Stimulated activated CD8-positive, alpha-beta memory T cell treated with anti-CD3 and anti-CD28 coated beads, Interleukin-4, amount 100 ng/mL, for 4 hours (primary cell): ENCODE measurements at places on chromosomes 5 and 9.

- DNase-seq, result no peak
Observed at GRCh38 chr5:52801329-52801728, 13.6 kb downstream of the ITGA1 start.

DNA sequence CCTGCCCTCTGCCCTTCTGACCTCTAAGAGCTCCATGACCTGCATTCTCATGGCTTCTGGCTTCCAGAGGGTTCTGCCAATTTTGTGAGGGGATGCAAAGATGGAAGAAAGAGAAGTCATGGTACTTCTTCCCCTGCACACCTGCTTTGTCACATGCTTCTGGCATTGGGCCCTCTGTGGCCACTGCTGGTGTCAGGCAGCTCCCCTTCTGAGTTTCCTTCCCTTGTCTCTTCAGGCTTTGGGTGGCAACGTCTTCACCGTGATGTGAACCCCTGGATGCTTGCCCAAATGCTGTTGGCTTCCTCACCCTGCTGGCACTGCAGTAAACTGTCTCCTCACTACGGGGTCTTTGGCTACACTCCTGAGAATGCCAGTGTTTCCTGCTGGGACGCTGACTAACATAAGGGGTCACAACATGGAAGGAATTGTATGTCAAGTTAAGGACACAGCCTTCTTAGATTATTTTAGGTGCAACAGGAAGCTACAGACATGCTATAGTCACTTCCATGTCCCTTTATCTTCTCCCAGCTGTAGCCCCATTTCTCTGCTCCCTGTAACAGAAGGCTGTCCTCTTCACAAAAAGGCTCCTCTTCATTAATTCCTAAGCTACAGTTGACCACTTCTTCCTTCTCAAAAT is 8.9 kb upstream of the CLINT1 start:
- DNase-seq, result no peak

GRCh38 chr5:60649288-60649917 is 50.6 kb downstream of the DEPDC1B start:
- no peak for DNase-seq

DNA sequence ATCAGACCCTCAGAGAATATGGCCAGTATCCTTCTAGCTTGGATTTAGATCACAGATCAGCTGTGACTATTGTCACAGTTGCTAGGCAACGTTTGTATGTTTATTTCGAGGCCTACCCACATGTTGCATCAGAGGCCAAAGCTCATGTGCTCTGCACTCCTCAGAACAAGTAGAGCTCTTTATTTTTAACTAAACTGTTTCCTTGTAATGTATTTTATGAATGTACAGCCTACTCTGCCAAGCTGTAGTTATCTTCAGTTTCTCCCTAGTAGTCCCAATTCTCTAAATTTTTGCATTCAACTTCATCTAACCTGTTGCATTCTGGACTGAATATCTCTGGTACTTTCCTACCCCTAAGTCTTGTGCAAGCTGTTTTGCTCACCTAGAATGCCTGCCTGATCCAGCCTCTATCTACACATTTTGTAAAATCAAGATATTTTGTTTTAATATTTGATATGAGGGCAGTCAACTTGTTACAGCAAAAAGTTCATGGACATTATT is 52.8 kb downstream of the CAST start:
- DNase-seq, result no peak

GRCh38 chr5:69156456-69156855 is 10.5 kb upstream of the CCNB1 start:
- DNase-seq, result no peak

GRCh38 chr5:56358046-56358445 is 124.9 kb upstream of the ANKRD55 start:
- DNase-seq, result no peak

- no peak for DNase-seq
Observed at GRCh38 chr9:38671372-38671731, 48.6 kb downstream of the FAM240B start.

DNA sequence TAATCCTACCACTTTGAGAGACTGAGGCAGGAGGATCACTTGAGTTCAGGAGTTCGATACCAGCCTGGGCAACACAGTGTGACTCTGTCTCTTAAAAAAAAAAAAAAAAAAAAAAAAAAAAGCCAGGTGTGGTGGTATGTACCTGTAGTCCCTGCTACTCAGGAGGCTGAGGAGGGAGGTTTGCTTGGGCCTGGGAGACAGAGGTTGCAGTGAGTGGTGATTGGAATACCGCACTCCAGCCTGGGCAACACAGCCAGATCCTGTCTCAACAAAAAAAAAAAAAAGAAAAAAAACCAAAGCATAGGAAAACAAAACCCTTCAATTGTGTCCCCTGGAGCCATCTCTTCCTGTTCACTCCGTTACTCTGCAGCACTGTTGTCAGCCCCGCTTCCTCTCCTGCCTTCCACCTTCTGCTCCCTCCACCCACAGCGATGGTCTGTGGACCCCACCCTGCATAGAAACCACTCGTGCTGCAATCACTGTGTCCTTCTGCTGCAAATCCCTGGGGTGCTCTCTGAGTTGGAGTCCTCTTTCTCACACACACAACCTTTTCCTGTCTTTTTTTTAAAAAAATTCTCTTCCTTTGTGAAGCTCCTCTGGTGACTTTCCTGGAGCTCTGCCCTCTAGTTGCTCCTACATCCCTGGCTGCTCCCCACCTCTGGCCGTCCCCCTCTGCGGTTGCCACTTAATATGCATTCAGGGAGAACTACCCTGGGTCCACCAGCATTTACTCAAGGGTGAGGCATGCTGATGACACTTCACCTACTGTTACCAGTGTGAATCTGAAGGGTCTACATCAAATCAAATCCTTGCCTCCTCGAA is 22.2 kb downstream of the CCT5 start:
- no peak for DNase-seq

- DNase-seq, result no peak
Observed at GRCh38 chr5:169415371-169415770, 114.4 kb upstream of the SLIT3 start.

- DNase-seq, result no peak
Observed at GRCh38 chr5:108813673-108814072, 66.0 kb downstream of the FER start.

- DNase-seq, result no peak
Observed at GRCh38 chr9:133484671-133485437, 6.0 kb upstream of the SLC2A6 start.

DNA sequence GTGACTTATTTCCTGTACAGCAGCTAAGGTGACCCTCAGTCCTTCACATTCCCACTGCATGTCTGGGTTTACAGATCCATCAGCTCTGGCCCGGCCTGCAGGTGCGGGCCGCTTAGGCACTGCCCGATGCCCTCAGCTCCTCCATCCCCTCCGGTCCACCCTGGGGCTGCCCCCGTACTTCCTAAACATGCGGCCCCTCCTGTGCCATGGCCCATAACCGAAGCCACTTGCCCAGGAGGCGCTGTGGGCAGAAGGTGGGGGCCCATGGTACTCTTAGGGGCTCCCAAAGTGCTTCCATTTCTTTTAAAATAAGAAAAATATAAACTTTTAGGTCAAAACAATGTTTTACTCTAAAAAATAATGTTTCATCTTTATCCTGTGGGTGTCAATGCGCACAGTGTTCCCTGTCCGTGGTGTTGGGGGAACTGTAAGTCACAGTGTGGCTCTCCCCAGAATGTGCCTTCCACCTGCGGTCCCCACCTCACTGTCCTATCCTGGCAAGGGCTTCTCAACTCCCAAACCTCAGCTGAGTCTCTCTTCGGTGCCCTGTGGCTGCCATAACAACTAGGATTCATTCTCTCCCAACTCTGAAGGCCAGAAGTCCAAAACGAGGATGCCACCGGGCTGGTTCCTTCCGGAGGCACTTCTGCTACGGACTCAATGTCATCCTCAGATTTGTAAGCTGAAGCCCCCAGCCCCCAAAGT is 132.7 kb upstream of the LPCAT1 start:
- no peak for DNase-seq

DNA sequence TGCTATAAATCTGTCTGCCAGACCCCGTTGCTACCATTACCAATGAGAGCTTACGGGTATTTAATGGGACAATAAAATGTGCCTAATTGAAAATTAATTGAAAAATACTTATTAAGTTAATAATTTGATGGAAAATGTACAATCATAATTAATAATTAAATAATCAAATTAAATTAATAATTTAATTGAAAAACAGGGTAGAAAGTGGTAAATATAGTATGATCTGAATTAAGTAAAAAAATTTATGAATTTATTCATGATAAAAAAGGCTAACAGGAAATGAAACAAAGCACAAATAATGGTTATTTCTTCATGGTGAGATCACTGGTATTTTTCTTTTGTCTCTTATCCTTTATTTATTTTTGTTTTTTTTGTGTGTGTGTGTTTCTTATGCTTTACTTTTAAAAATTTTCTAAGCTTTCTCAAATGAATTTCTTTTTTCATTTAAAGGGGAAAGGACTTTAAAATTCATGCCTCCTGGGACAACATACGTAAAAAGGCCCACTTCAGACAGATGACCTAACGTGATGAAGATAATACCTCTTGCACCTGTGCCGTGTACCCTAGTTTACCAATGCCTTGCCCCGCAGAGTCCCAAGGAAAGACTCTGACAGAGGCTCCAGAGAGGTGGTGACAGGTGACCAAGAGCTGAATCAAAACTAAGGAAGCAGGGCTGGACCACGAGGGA is 24.0 kb upstream of the RXRA start:
- no peak for DNase-seq

GRCh38 chr5:172178301-172178987 is 9.6 kb downstream of the STK10 start:
- no peak for DNase-seq

GRCh38 chr5:158832731-158833130 is 267.0 kb downstream of the EBF1 start:
- DNase-seq, result no peak

DNA sequence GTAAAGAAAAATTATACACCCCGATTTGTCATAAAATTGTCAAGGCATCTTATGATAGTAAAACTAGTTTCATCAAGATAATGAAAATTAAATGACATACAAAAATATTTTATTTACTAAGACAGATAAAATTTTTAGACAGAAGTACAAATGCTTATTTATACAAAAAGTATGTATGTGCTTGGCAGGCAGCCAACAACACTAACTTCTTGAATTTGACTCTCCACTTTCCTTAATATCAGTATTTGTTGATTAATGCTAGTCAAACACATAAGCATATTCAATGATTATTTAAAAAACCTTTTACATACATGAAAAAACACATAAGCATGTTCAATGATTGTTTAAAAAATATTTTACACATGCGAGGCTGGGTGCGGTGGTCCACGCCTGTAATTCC is 1079.9 kb upstream of the CDH6 start:
- no peak for DNase-seq

- no peak for DNase-seq
Observed at GRCh38 chr5:55081541-55081940, 20.9 kb upstream of the GZMA start.

GRCh38 chr5:43320846-43321245 is 7.6 kb upstream of the HMGCS1 start:
- DNase-seq, result no peak

DNA sequence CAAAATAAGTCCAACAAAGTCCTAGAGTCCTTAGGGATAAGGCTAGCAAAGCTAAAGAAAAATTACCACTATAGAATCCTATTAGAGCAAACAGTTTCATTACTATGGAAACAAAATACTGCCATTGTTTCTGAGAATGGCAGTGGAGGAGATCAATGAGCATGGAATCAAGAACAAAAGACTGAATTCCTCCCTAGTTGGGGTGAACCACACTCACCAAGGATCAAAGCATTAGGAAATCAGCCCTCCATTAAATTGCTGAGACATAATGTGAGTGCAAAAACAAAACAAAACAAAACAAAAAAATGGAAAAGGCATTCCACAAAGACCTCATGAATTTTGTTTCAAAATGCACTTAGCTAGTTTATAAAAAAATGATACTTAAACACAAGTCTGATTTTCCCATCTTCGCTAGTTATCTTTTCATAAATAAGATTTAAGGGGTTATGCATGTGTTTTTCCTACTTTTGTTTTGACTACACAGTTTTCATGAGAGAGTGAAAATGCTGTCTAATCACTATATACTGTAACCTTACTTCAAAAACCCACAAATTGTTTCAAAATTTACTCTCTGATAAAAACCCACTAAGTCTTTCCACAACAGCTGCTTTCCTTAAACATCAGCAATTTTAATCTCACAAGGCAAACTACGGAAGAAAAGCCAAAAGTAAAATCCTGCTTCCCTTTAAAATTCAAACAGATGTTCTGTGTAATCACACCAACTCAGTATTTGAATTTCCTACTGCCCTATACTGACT is 9.7 kb downstream of the SERINC5 start:
- DNase-seq, result no peak

DNA sequence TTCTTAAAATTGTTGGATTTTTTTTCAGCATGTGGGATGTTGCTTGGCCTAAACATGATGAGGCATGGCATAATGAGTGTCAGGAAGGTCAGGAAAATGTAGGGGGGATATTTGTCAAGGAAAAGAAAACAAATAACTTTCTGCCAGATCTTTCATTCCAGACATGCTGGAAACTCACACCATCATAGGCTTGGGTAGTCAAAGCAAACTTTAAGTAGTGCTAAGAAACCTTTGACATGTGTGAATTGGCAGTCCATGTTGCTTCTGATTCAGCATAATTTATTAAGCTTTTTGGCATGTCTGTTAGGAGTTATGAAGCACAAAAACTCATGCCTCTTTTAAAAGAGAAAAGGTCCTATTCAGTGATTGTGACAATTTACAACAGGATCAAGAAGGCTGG is 61.3 kb upstream of the MTAP start:
- no peak for DNase-seq

- no peak for DNase-seq
Observed at GRCh38 chr9:127005770-127006314, 91.3 kb downstream of the RALGPS1 start.

DNA sequence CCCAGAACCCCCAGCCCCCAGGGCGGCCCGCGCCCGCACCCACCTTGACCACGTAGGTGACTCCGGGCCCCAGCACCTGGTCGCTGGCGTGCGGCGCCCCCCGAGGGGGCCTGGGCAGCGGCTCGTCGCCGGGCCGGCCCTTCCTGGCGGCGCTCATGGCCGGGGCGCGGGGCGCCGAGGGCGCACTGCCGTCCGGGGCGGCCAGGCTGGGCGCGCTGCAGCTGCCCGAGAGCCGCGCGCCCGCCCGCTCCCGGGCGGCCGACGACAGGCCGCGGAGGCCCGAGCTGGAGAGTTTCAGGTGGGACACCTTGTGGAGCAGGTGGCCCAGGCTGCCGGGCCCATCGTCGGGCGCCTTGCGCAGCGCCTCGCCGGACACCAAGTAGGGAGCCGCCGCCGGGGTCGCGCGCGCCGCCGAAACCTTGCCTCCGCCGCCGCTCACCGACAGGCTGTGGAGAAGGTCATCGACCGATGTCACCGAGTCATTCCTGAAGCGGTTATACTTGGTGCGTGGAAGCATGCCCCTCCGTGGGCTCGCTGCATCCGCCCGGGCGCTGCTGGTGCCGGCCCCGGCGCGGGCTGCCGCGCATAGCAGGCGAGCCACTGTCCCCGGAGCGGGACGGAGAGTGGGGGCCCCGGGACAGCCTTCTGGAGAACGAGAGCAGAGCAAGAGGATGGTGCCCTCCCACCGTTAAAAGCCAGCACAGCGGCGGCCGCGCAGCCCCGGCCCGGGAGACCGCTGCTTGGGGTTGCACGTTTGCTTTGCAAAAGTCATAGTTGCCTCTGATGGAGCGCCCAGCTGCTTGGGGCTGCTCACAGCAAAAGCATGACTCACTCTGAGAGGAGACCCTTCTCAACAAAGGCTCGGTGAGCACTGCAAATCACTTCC is at the start of gene SHC3:
SHC3 (minus strand) TSS at position 875 of the 886 bp plus-strand sequence; CDS start at position 517, 358 bp downstream.
- DNase-seq, result no peak

GRCh38 chr5:59593439-59594007 is 300.0 kb downstream of the PDE4D start:
- DNase-seq, result no peak
